Spinal cord (tissue), 10 donors: ENCODE measurements at places on chromosomes 5 and 9.
A peak's percentile ranks its signal among the peaks of the same experiment; 100 is the strongest.

DNA sequence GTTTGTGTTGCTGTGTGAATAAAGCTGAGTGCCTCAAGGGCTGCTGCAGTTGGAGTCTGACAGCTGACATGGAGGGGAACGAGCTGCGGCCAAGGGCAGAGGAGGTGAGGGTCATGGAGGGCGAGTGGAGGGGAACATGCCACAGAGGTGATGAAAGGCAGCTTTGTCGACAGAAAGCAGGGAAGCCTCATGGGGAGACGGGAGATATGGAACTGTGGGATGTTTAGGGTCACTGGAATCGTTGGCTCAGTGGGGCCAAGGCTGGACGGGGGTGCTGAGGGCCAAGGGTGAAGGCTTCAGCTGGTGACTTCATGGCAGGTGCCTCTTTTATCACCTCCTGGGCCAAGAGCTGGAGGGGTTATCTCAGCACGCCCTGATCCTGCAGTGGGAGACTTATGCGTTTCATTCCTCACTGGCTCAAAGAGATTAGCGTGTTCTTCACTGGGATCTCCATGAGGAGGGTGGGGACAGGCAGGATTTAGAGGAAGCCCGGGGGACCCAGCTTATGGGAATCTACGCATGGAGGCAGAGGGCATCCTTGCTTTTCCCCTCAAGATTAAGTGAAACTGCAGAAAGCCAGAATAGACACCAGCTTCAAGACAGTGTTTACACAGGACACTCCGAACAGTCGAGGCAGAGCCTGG lies 42.2 kb downstream of the FAM240B start:
- no peak for DNase-seq

DNA sequence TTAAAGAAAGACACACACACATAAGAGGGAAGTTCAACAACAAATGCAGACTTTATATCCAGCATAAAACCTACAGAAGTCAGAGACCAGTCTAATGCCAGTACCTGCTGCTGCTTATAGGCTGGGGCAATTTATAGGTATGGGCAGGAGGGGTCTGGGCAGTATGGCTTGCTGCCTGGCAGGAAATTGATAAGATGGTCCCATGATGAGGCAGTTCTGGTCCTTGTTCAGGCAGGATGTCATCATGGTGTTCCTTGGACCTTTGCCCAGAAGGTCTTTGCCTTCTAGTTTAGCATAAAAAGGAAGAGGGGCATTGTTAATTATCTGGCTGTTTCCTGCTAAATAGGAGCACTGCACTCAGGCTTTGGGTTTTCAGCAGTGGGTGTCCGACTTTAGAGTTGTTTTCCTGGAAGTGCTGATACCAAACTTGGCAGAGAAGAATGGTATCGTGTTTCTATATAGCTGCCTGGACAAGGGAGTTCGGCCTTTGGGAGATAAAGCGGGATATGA lies 10.4 kb upstream of the PDCD1LG2 start:
- DNase-seq: peak; percentile 17

GRCh38 chr5:153276151-153276550 lies 214.3 kb upstream of the GRIA1 start:
- no peak for DNase-seq

DNA sequence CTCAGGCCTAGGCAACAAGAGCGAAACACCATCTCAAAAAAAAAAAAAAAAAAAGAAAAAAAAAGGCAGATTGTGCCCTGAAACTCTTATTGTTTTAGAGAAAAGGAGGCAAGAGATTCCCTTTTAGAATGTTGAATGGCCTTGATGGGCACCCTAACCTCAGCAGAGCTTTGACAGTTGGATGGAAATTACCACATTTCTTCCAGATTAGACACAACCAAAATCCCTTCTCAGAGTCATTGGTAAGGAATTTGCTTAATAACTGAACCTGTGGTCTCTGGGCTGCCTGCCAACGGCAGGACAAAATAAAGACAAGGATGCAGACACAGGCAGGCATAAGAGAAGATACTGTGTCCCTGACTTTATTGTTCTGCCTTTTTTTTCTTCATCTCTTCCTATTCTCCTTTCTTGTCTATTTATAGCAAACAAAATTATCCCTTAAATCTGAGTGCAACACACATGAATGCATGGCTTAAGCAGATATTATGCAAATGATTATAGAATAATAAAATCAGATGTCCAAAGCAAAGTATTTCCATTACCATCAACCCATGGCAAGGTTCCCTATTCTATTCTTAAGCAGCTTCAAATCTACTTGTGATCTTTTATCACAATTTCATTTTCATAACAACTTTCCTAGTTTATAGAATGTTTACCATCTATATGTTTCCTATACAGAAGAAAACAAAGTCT lies 37.3 kb upstream of the TRIO start:
- no peak for DNase-seq

GRCh38 chr5:88693071-88693932 lies 189.7 kb downstream of the MEF2C start:
- no peak for DNase-seq

GRCh38 chr5:171137768-171138525 lies 171.1 kb upstream of the TLX3 start:
- DNase-seq: no peak

GRCh38 chr9:68727636-68728035 lies 22.6 kb downstream of the PIP5K1B start:
- no peak for DNase-seq

DNA sequence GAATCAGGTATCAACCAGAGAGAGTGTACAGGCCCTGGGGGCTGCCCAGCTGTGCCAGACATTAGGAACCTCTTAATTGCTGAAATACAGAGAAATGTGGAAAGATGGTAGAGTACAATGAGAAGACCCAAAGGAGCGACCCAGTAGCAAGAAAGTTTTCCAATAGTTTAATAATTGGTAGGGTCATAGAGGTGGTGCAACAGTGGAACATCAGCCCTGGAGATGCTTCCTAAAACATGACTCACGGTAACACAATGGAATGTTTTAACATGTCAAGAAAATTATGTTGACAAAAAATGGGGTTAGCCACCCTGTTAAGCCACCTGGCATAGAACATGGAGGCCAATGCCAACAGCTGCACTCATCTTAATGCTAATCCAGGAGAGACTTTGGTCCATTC lies 284.1 kb downstream of the ELAVL2 start:
- DNase-seq: no peak

DNA sequence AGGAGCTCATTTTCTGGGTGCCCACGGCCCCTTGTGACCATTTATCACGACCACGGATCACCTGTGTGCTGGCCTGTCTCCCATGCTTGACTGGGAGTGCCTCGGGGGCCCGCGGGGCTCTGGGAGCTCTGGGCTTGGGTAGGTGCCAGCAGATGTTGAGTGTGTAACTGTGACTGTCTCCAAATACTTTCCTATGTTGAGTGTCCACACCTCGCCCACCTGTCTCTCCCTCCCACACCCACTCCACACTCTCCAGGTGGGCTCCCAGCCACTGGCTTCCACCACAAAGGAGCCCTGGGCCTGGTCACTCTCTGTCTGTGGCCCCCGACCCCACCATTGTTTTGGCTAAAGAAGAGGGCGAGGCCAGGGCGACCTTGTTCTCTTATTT lies 196.4 kb downstream of the CDK5RAP2 start:
- no peak for DNase-seq

DNA sequence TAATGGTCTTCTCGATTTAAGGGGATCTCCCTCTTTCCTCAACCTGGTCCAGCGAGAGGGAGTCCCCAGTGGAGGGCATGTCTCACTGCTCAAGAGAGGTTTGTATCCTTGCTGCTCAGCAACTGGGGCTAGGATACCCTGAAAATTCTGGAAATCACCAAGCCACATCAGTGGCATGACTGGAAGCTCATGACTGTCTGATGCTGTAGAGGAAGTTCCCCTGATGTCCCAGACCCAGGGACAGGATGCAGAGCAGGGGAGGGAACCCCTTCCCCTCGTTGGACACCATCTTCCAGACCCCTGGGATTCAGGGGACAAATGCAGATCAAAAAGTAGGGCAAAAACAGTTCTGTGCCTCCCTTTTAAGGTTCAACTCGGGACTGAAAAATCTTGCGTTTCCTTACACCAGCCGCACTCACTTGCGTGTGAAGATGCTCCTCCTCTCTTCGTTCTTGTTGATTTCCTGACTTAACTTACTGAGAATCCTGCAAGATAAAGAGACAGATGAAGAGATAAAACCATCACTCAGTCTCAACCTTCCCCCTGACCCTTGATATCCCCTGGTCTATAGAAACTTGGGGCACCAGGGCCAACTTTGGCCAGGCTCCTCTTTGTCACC lies 22.1 kb downstream of the LCP2 start:
- no peak for DNase-seq

DNA sequence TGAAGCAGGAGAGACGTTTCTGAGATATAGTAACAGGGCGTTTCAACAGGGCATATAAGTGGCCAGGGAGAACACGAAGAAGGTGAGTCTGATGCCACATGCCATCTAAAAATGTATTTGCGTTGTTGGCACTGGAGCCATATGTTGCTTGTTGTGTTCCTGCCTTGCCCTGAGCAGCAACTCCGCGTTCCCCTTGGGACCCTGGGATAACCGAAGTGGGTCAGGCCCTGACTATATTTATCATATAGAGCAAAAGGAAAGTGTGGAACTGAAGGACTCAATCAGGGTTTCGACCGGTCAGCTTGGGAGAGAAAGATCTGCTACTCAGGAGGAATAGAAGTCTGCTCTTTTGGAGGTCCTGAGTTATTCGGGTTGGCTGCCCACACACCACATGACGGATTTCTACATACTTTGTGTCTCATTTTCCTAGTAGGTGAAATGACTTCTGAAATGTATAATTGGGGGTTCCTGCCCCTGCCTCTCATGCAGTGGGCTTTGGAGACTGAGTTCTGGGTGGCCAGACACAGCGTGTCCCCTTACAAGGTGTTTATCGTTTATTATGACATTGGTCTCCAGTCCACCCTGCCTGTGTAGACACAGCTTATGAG lies 3.0 kb downstream of the STC2 start:
- DNase-seq: no peak

- DNase-seq: no peak
Measured at GRCh38 chr9:3730511-3730922, 204.7 kb upstream of the RFX3 start.

DNA sequence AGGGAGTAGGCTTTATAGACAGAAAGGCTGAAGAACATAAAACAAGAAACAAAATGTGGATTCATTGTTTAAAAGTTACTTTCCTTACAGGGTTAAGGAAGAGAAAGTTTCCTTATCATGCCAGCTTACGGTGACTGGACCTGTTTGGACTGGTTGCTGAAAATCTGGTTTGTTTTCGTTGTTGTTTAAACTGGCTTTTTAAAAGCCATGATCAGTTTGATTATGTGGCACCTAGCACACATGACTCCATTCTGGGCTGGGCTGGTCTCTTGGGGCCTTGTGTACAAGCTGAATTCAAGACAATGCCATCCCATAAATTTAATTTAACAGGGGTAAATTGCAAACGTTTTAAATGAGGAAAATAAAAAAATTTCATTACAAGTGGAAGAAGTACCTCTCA lies 18.4 kb upstream of the ZNF474 start:
- no peak for DNase-seq

GRCh38 chr5:179427032-179427675 lies 81.9 kb upstream of the ADAMTS2 start:
- no peak for DNase-seq
